ENCODE measurements at places on chromosomes 12 and 14.
A peak's percentile ranks its signal among the peaks of the same experiment; 100 is the strongest.

DNA sequence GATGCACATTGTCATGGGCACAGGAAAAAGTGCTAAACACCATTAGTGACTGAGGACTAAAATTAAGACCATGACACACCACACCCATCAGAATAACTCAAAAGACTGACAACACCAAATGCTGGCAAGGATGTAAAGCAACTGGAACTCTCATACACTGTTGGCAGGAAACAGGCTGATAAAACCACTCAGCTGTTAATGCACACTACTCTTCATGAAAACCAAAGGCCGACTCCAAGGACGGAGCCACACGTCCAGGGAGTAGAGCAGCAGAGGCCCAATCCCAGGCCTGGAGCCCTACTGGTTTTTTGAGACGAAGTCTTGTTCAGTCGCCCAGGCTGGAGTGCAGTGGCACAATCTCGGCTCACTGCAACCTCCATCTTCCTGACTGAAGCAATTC is 6.4 kb downstream of the RAD52 start:
- DNase-seq = no peak

GRCh38 chr14:31527087-31527486 is 34.1 kb upstream of the NUBPL start:
- DNase-seq = no peak

DNA sequence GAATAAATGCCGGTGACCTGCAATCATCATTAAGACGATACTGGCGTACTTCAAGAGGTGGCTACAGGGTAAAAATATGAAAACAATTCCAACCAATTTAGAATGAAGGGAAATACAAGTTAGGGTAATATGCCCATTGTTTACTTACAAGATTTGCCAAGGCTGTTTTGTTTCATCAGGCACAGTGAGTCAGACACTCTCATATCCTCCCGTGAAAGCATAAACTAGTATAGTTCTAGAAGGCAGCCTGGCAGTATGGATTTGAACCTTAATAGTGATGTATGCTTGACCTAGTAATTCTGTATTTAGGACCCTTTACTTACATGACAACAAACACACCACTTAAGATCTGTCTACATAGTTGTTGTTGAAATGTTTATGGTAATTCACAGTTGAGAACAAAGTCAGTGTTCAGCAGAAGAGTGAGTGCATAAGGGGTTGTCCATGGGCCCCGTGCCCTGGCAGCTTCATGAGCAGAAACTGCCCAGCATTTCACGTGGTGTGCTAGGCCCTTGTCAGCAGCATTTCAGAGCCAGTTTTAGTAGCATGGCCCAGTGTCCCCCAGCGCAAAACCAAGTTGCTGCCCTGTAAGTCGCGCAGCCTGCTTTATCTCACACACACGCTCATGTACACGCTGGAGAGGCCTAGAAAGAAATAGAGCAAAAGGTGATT is 80.8 kb downstream of the EP400 start:
- no peak for DNase-seq

DNA sequence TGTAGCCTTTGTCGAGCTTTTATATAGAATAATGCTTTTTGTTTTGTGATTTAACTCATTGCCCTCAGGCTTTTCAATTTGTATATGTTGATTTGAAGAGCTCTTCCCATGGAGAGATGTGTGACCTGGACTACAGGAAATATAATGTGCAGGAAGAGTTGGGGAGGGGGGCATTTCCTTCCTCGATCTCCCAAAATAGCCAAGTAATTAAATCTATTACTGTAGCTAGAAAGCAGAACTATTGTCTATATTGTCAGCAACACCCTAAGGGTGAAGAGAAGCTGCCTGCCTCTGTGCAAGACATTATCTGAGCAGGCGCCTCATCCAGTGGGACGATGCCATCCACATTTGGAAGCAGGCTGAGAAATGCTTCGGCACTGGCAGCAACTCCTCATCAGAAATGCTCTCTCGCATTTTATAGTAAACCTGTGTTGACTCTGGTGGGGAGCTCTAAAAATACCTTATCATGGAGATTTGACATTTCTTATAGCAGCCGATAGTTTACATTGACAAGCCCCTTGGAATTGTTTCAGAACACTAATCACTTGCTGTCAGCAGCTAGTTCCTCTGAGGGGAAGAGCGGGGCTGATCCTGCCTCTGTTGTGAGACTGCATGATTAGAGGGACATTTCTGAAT is 392.5 kb upstream of the RGS6 start:
- DNase-seq = no peak

- DNase-seq = no peak
Observed at GRCh38 chr14:88933191-88933590, 108.7 kb downstream of the TTC8 start.

DNA sequence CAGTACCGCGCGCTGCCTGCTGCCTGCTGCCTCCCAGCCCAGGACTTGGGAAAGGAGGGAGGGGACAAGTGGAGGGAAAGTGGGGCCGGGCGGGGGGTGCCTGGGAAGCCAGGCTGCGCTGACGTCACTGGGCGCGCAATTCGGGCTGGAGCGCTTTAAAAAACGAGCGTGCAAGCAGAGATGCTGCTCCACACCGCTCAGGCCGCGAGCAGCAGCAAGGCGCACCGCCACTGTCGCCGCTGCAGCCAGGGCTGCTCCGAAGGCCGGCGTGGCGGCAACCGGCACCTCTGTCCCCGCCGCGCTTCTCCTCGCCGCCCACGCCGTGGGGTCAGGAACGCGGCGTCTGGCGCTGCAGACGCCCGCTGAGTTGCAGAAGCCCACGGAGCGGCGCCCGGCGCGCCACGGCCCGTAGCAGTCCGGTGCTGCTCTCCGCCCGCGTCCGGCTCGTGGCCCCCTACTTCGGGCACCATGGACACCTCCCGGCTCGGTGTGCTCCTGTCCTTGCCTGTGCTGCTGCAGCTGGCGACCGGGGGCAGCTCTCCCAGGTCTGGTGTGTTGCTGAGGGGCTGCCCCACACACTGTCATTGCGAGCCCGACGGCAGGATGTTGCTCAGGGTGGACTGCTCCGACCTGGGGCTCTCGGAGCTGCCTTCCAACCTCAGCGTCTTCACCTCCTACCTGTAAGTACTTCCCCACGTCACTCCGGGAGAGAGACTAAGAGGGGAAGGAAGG is at the start of gene LGR5:
Gene LGR5 (plus strand): TSS at position 186 of the 732 bp plus-strand sequence. CDS start 283 bp downstream, at position 469.
- DNase-seq = peak; percentile 84

DNA sequence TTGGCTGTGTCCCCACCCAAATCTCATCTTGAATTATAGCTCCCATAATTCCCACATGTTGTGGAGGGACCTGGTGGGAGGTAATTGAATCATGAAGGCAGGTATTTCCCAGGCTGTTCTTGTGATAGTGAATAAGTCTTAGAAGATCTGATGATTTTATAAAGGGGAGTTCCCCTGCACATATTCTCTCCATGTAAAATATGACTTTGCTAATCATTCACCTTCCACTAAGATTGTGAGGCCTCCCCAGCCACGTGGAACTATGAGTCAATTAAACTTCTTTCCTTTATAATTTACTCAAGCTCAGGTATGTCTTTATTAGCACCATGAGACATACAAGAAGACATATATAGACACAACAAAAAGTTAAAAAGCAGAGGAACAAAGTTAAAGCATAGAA is 120.0 kb downstream of the CPNE8 start:
- no peak for DNase-seq

GRCh38 chr14:99784508-99784907 is 8.7 kb upstream of the EML1 start:
- peak; percentile 98 for DNase-seq

DNA sequence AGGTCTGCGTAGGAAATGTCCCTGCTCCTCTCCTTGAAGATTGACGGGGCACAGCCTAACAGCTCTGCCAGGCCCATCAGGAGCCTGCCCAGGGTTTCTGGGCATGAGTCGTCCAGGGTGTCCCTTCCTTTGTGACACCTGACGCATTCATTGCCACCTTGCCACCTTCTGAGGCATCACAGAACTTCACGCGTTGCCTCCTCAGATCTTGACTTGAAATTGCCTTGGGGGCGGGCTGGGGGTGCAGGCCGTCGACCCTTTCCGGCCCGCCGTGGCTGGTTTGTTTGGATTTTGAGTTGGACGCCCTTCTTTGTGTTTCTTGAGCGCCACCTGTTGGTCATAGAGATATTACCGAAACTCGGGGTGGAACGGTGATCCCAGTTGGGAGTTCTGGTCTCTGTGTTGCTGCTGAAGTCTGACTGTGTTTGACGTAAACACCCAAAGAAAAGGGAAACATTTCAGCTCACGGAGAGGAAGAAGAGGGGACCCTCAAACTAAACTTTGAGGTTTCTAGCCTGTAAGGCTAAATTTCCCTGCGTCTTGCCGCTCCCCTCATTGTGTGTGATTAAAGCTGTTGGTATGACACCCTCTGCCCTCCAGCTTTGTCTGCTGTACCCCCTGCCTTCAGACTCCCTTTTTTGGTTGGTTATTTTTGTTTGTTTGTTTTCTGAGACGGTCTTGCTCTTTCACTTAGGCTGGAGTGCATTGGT is 44.6 kb downstream of the MLXIP start:
- DNase-seq = peak; percentile 84

GRCh38 chr14:34930591-34931091 is 52.2 kb upstream of the SRP54 start:
- no peak for DNase-seq

GRCh38 chr14:98957211-98958047 is 314.6 kb downstream of the BCL11B start:
- no peak for DNase-seq

- DNase-seq = no peak
Observed at GRCh38 chr12:90112666-90113065, 404.0 kb upstream of the ATP2B1 start.
